ENCODE measurements at places on chromosomes 1 and 21.
A peak's percentile ranks its signal among the peaks of the same experiment; 100 is the strongest.

- DNase-seq, result peak; percentile 69
Observed at GRCh38 chr1:226634166-226634588, 85.6 kb downstream of the STUM start.

- DNase-seq, result no peak
Observed at GRCh38 chr1:167770127-167770526, 48.3 kb downstream of the MPZL1 start.

DNA sequence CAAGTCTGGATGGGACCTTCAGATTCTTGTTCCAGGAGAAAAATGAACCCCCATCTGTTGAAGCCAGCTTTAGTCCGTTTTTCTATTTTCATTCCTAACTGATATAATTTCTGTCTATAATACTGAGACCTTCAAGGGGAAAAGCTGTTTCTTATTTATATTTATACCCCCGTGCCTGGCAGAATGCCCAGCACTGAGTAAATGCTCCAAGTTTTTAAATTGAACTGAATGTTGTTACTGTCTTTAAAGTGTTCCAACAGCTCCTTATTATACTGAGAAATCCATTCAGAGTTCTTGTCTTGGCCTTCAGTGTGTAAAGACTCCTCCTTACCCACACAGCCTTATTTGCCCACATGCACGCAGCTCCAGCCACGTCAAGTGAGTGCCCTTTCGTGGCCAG lies 178.6 kb upstream of the HMGB4 start:
- DNase-seq, result no peak

- DNase-seq, result no peak
Observed at GRCh38 chr1:118711356-118711755, 276.8 kb downstream of the TBX15 start.

GRCh38 chr1:8871539-8871935 lies 6.9 kb downstream of the ENO1 start:
- DNase-seq, result no peak

DNA sequence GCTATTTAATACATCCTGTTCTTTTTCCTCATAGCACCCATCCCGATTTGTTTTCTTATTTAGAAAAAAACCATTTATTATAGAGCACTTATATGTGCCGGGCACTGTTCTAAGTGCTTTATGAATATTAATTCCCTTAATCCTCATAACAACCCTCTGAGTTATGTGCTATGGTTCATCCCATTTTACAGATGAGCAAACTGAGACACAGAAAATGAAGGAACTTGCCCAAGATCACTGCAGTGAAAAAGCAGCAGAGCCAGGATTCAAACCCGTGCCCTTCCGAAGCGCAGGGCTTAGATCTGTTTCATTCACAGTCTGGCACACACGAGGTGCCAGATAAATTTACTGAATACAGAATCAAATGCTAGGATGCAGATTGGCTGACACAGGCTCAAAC lies 85.1 kb upstream of the ZC3H12A start:
- no peak for DNase-seq

- DNase-seq, result no peak
Observed at GRCh38 chr1:15531003-15531402, 4.4 kb downstream of the DNAJC16 start.

DNA sequence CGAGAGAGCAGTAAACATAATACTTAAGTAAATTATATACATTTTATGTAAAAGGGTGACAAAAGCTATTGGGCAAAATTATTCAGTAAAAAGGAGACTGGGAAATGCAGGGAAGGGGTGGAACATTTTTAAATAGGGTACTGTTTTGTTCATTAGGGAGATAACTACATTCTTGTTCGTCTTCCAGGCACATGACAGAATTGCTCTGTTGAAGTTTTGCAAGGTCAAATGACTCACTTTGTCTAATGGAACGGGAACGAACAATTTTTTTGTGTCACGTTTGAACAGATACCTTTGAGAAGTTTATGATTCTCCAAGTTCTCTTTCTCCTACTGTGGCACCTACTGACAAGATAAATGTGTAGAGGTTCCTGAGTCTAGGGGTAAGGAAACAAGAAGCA lies 382.3 kb upstream of the ZRANB2 start:
- no peak for DNase-seq

- DNase-seq, result peak; percentile 18
Observed at GRCh38 chr1:18293291-18293690, 185.7 kb downstream of the IGSF21 start.

- no peak for DNase-seq
Observed at GRCh38 chr1:87830432-87830978, 501.8 kb downstream of the LMO4 start.

DNA sequence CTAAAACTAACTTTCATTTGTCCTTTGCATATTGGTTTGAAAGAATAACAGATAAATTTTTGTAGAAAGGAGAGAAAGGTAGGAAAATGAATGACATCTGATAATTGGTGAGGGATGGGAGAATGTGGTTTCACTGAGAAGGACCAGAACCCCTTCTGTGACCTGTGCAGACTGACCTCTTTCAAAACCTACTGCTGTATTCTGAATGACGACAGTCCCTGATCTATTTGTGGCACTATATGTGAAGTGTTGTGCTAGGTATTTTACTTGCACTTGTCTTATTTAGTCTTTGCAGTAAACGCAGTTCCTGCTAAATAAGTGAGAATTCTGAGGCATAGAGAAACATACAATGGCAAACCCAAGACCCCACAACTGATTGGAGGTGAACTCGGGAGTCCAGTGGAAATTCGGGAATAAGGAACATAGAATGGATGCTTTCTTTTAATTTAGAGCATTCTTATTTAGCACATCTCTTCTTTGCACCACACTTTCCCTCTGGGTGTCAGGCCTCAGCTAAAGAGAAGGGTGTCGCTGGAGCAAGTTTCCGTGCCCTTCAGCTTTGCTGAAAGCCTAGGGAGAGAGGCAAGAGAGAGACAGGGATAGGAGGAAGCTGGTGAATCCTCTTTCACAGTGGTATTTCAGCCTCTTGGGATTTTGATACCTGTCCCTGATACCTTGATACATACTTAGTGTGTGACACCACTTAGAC lies 230.2 kb downstream of the PAPPA2 start:
- DNase-seq, result peak; percentile 19

DNA sequence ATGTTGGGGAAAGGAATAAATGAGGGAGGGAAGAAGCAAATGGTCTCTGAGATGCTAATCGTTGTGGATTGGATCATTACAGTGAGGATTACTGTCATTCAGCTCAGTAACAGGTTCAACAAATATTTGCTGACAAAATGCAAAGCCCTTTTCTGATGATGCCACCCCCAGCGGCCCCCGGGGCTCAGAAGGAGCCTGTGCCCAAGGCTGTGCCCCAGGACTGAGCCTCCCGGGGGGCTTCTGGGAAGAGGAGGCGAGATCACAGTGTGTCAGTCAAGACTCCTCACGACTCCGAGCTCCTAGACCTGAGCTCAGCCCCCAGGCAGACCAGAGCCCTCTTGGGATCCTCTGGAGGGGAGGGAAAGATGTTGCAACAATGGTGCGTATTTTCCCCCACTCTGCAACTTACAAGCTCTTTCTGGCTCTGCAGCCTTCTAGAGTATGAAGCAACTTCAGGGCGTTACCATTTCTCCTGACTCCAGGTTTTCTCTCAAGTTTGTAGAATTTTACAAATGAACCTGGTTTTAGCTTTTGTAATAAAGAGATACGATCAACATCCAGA lies 20.8 kb downstream of the EPHA8 start:
- DNase-seq, result no peak

DNA sequence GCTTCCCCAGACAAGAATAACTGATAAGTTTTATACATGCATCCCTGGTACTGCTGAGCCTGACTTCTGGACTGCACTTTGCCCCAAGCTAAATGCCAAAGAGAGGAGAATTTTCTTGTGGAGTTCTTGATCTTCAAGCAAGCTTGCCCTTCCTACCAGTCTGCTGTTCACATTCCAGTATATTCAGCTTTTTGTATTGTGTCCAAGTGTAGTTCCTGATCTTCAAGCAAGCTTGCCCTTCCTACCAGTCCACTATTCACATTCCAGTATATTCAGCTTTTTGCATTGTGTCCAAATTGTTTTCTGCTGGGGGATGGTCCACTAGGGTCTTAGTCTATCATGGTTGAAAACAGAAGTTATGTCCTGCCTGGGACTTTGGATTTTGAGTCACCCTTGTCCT lies 894 bp upstream of the TSEN15 start:
- DNase-seq, result no peak

- no peak for DNase-seq
Observed at GRCh38 chr21:45950740-45951515, 30.6 kb upstream of the COL6A1 start.

DNA sequence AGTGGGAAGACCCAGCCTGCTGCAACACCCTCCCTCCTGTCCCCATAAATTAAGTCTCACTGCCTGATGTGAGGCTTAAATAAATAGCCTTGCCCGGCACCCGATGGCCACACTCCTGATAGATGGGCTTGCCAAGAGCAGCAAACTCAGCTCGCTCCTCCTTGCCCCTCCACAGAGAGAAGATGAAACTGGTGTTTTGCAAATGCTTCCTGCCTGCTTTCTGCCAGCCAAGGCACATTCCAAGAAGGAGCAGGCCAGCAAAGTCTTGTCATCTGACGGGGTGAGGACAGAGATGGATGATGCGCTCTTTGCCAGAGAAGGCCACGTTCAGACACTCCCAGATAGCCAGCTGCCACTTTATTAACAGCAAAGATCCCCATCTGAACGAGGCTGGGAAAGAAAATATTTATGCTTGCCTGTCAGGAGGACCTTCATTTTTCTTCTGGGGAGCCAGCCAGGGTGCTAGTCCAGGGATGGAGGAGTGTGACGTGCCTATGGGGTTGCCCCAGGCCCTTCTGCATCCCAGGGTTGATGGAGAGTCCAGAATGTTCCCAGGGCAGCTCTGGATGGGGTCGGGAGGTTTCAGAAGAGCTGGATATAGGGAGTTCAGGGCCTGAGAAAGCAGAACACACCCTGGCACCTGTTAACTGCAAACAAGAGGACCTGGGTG lies 265.4 kb downstream of the FOXD2 start:
- no peak for DNase-seq

GRCh38 chr1:159040206-159040605 lies 30.5 kb downstream of the IFI16 start:
- no peak for DNase-seq

- DNase-seq, result no peak
Observed at GRCh38 chr1:59261537-59261936, 35.4 kb upstream of the FGGY start.

GRCh38 chr1:22553104-22553880 lies 10.0 kb upstream of the EPHA8 start:
- DNase-seq, result no peak

DNA sequence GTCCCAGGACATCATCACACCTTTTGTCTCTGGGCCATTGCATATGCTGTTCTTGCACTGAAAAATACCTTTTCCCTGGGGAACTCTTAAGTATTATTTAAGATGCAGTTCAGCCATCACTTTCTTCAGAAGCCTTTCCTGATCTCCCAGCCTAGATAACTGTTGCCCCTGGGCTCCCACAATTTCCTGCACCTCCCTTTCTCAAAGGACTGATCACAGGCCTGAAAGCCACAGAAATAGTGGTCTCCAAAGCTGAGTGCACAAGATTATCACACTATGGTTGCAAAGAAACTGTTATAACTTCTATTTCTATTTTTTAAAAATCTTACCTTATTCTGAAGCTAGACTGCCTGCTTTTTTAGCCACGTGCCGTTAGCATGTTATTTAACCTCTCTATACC lies 2.8 kb upstream of the ZSCAN20 start:
- DNase-seq, result no peak

DNA sequence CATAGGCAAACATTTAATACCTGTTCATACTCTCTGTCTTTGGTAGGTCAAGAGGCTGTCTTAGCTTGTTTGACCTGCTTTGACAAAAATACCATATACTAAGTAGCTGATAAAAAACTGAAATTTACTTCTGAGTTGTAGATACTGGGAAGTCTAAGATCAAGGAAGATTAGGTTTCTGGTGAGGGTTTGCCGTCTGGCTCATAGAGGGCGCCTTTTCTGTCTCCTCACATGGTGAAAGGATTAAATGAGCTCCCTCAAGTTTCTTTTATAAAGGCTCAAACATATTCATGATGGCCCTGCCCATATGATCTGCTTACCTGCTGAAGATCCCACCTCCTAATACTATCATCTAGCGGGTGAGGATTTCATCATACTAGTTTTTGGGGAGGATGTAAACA lies 1076.1 kb upstream of the NCAM2 start:
- no peak for DNase-seq

GRCh38 chr1:1664941-1665814 lies 6.4 kb upstream of the CDK11B start:
- DNase-seq, result no peak
